ENCODE measurements at places on chromosomes 13 and 19.

- no peak for DNase-seq
Measured at GRCh38 chr13:47463002-47463401, 538.1 kb downstream of the SUCLA2 start.

GRCh38 chr13:113411216-113412023, 41.9 kb downstream of the ADPRHL1 start:
- peak; percentile 85 for DNase-seq

DNA sequence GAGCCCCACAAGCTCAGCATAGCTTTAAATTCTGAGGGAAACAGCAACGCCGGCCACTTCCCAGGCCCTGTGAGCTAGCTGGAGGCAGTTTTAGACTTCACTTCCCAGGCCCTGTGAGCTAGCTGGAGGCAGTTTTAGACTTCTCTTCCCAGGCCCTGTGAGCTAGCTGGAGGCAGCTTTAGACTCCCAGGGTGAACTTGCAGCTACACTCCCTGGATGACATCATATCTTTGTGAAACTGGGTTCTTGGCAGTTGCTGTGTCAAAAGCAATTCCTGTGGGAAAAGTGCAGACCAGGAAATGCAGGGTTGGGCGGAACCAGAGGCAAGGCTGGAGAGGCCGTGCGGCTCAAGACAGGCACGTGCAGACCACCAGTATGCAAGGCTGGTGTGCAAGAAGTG, 12.7 kb downstream of the SOX1 start:
- no peak for DNase-seq

DNA sequence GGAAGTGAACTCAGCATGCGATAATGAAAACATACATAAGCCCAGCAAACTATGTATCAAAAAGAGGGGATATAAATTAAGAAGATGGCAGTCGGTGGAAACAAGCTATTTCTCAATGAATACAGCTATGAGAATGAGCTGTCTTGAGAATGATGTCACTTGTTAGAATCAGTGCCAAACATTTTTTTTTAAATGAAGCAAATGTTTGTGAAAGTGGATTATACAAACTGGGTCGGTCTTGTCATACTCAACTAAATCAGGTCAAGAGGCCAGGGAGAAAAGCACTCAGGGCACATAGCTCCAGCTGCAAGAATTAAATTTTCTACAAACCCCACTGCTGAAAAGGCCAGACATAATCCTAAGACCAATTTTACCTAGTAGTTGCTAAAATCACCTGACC, 1048.4 kb downstream of the SLITRK1 start:
- peak; percentile 5 for DNase-seq

DNA sequence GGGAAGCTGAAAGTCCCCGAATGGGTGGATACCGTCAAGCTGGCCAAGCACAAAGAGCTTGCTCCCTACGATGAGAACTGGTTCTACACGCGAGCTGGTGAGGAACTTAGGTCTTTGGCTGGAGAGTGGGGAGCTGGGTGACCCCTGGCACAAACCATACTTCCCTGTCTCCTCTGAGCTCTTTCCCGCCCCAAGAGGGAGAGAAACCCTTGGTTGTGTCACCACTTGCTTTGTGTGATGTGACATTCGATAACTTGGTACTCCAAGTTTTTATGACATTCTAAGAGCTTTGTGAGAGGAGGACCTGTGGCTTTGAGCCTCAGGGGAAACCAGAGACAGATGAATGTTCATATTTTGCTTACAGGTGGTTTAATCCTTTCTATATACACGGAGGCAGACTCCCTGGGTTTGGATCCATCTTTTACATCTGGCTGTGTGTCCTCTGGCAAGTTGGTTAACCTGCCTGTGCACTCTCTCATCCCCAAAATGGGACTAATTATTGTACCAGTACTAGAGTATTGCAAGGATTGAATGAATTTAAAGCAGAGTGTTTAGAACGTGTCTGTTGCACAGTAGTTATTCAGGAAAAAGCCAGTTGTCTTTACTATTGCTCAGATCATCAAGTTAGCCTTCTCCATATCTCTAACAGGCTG, 1.2 kb downstream of the RPS19 start:
- no peak for DNase-seq

DNA sequence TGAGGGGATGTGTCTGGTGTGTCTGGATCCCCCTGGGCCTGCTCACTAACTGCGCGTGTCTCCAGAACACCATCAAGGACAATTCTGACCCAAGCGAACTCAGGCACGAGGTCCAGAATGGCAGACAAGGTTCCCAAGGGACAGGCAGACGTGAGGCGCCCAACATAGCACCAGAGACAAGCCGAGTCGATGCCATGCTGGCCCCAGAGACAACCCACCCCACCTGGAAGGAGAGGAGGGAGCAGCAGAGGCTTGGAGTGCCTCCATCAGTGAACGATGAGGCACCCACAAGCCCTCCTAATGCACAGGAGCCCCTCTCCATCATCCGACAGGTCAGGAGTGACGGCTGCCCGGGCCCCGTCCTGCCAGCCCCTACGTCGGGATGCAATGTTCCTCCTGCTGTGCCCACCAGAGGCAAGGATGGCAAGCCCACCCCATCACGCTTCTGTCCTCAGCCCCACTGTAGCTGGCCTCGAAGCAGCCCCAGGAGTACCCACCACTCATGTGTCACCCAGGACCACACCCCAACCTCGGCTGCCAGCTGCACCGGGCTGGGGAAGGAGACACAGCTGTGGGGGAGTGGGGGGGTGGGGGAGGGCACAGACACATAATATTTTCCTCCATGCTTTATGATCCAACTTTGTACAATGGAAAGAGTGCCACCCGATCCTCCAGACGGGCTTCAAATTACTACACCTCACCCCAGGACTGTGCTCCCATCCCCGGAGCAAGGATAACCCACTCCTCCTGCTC, 11.8 kb downstream of the AP3D1 start:
- no peak for DNase-seq

GRCh38 chr19:28603453-28603852, 609.5 kb downstream of the UQCRFS1 start:
- no peak for DNase-seq

DNA sequence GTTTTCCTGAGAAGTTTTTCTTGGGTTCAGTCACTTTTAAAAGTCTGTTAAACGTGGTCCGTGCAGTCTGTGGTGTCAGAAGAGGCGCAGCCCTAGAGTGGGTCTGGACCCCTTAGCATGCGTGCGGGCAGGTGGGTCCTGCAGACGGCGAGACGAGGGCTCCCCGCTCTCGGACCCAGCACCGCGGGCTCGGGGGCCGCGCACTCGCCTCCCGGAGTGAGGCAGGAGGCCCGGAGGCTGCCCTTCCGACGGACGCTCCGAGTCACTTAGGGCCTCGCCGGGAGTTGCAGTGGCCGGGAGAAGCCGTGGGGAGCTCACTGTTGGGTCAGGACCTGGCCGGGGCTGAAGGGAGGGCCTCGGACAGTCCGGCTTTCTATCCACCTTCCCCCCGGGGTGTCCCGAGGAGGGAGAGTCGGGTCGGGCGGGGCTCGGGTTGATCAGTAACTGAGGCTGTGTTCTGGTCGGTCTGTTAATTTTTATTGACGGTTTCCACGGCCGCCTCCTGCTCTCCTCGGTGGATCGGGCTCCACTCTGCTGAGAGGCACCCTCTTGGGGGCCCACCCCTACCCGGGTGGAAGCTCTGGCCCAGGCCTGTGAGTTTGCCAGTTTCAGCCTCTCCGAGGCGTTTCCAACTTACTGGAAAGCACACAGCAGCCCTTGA, 1.3 kb downstream of the PTBP1 start:
- peak; percentile 41 for DNase-seq

DNA sequence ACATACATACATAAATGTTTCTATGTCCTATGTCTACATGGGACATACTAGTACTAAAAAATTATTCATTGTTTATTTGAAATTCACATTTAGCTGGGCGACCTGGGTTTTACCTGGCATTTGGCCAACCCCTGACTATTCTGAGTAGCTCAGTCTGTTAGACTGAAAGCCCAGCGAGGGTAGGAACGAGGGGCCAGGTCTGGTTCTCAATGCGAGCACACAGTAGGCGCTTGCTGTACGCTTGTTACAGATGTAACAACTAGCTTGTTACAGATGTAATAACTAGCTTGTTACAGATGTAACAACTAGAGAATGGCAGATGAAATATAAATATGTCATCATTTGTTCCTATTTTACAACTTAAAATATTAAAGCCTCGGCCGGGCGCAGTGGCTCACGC, 920 bp upstream of the ANO8 start:
- no peak for DNase-seq

- no peak for DNase-seq
Measured at GRCh38 chr19:14061751-14062557, at the start of gene PALM3. TSS of gene PALM3 (minus strand) at chr19:14062076. CDS start at chr19:14061980, 96 bp downstream.

DNA sequence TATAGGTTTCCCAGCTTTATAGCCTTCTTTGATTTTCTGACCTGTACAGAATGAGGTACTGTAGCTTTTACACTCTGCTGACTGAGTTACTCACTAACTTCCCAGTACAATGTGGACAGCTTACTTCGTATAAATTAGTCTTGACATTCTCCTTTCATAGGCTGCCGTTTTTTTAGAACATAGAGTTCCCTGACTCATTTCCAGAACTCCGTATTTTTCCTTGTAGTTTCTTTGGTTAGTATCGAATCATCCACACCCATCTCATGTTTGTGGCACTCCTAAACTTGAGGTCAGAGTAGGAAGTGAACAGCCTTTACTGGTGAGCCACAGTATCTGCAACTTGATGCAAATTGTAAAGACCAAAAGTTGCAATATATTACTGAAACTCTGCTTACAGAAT, 303.9 kb downstream of the SLITRK5 start:
- DNase-seq, result no peak

GRCh38 chr19:1647501-1648458, 4.6 kb downstream of the TCF3 start:
- no peak for DNase-seq

DNA sequence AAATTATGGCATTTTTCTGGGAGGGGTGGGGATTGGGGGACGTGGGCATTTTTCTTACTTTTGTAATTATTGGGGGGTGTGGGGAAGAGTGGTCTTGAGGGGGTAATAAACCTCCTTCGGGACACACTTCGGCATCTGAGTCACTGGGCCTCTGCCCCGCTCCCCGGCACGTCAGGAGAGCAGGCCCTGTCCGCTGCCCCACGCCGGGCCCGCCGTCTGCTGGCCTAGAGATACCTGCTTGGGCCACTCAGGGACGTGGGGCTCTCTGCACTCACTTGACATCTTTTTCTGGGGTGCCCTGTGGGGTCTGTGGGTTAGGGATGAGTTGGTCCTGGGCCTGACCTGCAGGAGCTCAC, 3.5 kb upstream of the FTL start:
- no peak for DNase-seq

- no peak for DNase-seq
Measured at GRCh38 chr19:15303105-15303780, 29.1 kb downstream of the BRD4 start.

DNA sequence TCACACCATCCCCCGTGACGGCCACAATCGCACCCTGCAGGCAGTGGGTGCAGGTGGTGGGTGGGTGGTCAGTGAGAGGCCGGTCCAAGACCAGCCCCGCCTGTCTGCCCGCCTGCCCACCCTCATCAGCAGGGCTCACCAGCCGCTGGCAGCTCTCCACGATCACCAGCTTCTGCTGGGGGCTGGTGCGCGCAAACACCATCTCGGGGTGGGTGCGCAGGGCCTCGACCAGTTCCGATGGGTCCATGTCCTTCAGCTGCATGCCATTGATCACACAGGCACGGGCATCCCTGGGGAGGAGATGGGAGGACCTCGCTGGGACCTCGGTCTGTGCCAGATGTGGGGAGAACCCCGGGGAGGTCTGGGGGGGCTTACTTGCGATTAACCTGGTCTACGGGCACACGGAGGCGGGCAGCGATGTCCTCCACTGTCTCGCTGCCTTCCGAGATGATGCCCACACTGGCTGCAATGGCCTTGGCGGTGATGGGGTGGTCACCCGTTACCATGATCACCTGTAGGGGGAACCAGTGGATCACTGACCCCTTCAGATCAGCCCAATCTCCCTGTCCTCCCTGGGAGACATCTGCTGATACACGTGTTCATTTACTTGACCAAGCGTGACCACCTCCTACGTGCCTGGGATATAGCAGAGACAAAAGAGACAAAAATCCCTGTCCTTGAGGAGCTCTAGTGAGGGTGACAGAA, 8.0 kb downstream of the ATP4A start:
- peak; percentile 29 for DNase-seq

DNA sequence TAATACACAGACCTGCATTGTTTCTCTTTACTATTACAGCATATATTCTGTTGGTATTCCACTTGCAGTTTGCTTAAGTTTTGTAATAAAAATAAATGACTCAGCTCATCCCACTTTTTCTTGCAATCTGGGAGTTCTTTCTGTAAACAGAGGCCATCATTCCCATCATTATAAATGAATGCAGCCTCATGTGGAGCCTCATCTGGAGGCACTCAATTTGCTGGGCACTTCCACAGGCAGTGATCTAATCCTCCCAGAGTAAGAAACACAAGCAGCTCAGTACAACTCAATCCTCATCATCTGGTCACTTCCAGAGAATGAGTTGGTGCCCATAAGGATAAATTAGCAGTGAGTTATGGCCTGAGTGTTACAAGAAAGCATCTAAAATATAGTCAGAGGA, 2801.9 kb downstream of the PCDH9 start:
- DNase-seq, result peak; percentile 2

GRCh38 chr19:8239528-8240273, 30.5 kb downstream of the CERS4 start:
- no peak for DNase-seq

DNA sequence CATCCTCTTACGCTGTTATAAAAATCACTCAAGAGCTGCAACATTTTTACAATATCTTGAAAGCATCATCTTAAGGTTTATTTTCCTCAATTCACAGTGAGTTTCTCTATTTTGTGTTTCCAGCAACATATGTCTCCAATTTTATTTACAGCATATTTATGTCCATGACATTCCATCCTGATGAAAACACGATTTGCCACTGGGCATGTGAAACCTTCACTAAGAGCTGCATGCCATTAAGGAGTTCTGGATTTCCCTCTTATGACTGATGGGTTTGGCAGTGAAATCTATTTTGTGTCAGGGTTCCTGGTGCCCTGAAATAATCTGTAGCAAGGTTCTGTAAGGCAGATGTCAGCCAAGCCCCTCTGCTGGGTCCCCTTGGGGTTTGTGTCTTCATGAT, 527.6 kb upstream of the KLF12 start:
- no peak for DNase-seq

- no peak for DNase-seq
Measured at GRCh38 chr13:103663996-103664395, 597.8 kb upstream of the SLC10A2 start.

GRCh38 chr19:30430206-30430734, 58.1 kb downstream of the ZNF536 start:
- DNase-seq, result no peak

DNA sequence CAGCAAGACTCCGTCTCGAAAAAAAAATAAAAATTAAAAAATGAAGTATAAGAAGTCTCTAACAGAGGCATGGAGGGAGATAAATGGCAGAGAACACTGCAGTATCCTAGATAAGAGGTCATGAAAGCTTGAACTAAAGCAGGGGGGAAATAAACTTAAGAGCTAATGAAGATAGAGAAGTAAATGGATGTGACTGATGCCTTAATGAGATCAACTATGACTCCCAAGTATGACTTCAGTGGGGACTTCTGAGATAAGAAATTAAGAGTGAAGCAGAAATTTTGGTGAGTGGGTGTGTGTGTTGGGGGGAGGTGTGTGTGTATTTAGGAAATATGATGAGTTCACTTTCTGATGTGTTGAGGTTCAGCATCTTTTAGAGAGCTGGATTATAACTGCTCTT, 55.1 kb downstream of the DIAPH3 start:
- DNase-seq, result no peak
